ENCODE measurements at places on chromosomes 2 and 18.
A peak's percentile ranks its signal among the peaks of the same experiment; 100 is the strongest.

DNA sequence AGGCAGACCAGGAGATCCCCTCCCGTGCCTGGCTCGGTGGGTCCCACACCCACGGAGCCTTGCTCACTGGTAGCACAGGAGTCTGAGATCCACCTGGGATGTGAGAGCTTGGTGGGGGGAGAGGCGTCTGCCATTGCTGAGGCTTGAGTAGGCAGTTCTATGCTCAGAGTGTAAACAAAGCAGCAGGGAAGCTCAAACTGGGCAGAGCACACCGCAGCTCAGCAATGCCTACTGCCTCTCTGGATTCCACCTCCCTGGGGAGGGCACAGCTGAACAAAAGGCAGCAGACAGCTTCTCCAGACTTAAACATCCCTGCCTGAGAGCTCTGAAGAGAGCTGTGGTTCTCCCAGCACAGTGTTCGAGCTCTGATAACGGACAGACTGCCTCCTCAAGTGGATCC is 85.1 kb downstream of the UGP2 start:
- DNase-seq = peak; percentile 85

- DNase-seq = peak; percentile 43
Measured at GRCh38 chr2:196431957-196432356, 207.6 kb upstream of the CCDC150 start.

DNA sequence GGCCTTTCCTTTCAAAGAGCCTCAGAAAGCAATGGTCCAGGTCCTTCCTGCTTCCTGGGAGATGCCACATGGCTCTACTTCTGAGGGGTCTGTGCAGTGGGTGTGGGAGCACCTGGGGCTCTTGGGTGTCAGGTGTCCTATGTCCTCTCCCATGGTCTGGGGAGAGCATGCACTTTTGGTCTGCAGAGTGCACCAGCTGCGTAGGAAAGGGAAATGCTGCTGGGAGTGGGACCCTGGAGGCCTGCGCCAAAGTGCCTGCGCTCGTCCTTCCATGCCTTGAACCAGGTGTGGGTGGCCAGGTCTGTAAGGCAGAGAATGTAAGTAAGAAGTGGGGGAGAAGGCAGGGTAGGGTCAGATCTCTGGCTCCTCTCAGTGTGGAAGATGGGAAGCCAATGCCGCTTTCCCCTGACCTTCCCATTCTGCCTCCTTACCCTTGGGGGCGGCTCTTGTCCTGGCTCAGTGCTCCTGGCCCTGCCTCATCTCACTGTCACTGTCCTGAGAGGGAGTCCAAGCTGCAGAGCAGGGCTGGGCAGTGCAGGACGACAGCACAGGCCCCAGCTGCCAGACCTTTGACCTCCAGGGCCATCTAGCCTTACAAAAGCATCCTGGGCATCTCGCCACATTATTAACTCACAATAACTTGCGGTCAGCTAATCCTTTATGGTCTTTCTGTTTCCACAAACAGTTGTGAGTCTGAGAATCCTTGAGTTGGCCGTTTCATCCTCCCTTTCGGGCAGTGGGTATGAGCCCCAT is 6.6 kb upstream of the PROM2 start:
- DNase-seq = no peak

DNA sequence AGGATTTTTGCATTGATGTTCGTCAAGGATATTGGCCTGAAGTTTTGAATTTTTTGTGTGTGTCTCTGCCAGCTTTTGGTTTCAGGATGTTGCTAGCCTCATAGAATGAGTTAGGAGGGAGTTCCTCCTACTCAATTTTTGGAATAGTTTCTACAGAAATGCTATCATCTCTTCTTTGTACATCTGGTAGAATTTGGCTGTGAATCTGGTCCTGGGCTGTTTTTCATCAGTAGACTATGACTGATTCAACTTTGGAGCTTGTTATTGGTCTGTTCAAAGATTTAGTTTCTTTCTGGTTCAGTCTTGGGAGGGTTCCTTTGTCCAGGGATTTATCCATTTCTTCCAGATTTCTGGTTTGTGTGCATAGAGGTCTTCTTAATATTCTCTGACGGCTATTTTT is 166.7 kb downstream of the ST6GAL2 start:
- DNase-seq = no peak

GRCh38 chr2:126788652-126789051 is 110.0 kb upstream of the TEX51 start:
- DNase-seq = no peak

DNA sequence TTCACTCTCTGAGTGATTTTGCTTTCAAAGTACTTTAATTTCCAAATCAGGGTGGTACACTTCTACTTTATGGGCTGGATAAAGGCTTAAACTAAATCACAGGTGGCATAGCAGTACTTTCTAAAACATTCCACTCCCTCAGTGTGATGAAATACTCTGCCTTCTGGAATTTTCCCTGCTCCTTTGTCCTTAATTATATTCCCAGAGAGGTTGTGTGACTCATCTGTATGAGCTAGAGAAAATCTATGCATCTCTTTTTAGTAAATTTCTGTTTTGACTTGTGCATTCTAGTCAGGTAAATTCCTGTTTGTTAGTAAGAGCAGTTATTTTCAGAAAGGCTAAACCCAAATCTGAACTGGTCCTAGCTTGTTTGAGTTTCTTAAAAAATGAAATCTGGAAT is 29.0 kb upstream of the PLA2R1 start:
- DNase-seq = no peak

- peak; percentile 24 for DNase-seq
Measured at GRCh38 chr2:100610381-100610831, 47.6 kb downstream of the PDCL3 start.

DNA sequence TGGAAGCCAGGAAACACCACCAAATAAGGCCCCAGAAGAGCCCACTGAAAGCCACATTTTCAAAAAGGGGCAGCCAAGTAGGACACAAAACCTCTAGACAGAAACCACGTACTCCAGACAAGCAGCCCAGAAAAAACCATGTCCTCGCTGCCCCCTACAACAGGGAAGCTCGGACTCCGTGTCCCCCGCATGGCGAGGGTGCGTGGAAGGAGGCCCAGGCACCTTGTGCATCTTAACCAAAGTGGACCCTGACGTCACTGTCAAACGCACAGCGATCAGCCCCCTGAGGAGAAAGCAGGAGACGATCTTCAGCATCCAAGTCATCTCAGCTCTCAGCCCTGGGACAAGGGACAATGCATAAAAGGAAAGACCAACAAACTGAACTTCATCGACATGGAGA is 168.4 kb downstream of the EIPR1 start:
- DNase-seq = no peak

- no peak for DNase-seq
Measured at GRCh38 chr2:135257383-135258090, 205.4 kb downstream of the RAB3GAP1 start.

GRCh38 chr2:96104487-96104861 is 11.9 kb downstream of the ADRA2B start:
- DNase-seq = no peak

DNA sequence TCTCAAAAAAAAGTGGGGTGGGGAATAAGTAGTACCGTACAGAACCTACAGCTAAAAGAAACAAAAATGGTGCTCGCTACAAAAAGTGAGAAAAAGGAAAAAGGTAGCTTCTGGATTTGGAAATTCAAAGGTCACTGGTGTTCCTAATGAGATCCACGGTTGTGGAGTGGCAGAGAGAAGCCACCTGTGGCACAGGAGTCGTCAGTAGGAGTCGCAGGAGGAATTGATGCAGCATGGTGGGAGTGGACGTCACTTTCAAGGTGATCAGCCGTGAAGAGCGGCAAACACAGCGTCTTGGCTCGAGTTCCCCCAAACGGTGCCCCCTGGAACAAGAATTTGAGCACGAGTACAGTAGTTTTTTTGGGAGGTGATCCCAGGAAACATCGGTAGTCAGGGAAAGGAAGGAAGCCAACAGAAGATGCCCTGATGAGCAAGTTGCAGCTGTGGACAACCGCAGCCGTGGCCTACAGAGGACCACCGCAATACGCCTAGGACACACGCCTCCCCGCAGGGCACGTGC is 1.4 kb upstream of the TTL start:
- peak; percentile 33 for DNase-seq

- DNase-seq = no peak
Measured at GRCh38 chr2:224405412-224405811, 3.5 kb upstream of the FAM124B start.

DNA sequence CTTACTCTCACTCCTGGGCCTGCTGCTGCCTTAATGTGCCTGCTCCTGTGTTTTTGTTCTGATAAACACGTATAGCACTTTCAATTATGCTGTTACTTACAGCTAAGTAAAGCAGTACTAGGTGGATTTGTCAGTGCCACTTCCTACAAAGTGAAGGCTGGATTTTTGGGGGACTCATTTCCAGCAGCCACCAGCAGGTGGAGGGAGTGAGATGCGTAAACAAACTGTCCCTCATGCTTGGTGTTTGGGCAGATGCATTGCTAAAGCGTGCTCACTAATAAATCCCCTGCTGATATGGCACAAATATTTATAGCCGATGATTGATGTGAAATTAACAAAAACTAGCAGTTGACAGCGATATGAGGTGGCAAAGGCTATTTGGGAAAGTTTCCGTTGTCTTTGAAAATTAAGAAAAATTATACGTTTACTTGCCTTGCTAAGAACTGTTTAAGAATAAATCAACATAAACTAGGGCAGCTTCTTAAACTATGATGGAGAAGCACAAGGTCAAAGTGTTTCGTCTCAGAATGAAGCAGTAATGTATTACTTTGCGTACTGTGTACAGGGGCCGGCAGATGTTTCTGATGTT is 101.7 kb downstream of the AGAP1 start:
- DNase-seq = peak; percentile 77

- no peak for DNase-seq
Measured at GRCh38 chr2:12980817-12981216, 264.1 kb downstream of the TRIB2 start.

DNA sequence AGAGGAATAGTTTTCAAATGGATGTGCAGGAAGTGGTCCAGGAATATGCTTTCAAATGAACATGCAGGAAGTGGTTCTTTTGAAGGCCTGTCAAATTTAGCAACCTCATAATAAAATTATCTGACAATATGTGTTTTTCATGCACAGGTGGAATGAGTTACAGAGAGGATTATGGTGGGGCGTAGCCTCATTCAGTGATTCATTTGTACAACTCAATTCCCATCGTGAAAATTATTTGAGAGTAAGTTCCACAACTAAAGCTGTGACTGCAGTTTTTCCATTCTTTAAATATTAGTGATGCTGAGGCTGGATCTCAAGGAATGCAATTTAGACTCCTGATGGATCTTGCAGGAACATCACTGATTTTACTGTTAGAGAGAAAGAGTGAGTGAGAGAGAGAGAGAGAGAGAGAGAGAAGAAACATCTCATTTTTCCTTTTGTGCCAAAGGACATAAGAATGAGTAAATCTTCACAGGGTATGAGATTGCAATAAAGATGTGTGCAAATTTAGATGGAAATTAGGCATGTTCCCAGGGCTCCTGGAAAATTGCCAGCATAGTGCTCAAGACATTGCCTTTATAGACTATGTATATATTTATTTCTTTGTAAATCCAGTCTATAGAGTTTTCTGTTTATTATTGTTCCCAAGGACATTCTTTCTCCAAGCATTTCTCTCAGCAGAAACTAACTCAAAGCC is 394.9 kb upstream of the ZEB2 start:
- no peak for DNase-seq

GRCh38 chr2:170076189-170076588 is 101.8 kb upstream of the MYO3B start:
- peak; percentile 20 for DNase-seq

- no peak for DNase-seq
Measured at GRCh38 chr2:174570318-174570958, 27.2 kb downstream of the WIPF1 start.

- peak; percentile 57 for DNase-seq
Measured at GRCh38 chr2:15561574-15562344, 625 bp upstream of the NBAS start.

GRCh38 chr2:195646424-195646823 is 10.6 kb upstream of the SLC39A10 start:
- DNase-seq = no peak

GRCh38 chr2:134718023-134718816 is 580 bp downstream of the TMEM163 start:
- DNase-seq = peak; percentile 35

Measured in NCI-H69 (cell line).